ENCODE measurements at places on chromosomes 3 and 15. TPM values are rescaled to one million over a fixed set of nuclear protein-coding genes. Genes with fewer than 3 reads are reported as not detected.

DNA sequence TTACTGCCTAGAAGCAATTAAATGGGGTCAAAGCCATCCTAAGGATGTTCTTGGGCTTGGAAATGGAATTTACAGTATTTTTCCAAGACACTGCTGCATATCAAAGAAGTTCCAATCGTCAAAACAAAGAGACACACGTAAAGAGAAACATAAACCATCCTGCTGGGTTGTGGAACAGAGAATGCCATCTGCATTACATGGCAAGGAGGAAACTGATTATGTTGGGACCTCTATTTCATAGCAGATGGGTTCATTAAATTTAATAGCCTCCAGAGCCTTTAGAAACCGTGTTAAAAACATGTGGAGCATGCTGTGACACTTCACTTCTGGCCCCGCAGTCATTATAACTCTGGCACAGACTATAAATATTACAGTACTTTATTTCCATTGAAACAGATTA, 154.6 kb downstream of the LRTM1 start:
- no peak for DNase-seq

OIP5 gene
- 1.0 TPM for total RNA-seq

UBE3A gene
- total RNA-seq, result 52.9 TPM

UCN2 gene
- not detected for total RNA-seq

WWTR1 gene
- total RNA-seq, result 21.4 TPM

- DNase-seq, result no peak
Observed at GRCh38 chr15:71562251-71562650, 248.1 kb upstream of the NR2E3 start.

All from Peyer's patch (tissue), 4 donors.